Pons (tissue), 1 donor: ENCODE measurements at places on chromosomes 7 and 10.

- no peak for DNase-seq
These were observed 41.7 kb upstream of the DUSP5 start for GRCh38 chr10:110456046-110456445.

DNA sequence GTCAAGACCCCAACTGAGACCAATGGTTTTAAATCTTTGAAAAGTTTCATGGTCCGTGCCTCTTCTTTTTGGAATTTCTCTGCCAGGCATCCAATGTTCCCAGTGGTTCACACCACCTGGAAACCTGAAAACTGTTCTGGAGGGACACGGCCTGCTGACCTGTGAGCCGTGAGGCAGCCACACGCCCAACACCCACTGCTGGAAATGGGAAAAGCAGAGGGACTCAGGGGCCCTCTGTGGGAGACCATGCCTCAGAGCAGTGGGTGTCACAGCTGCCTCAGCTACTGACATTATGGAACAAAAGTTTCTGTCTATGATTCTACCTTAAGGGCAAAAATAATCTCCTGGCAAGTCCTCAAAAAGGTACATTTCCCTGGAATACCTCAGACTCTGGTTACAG lies 70.4 kb upstream of the VIPR2 start:
- DNase-seq: no peak

DNA sequence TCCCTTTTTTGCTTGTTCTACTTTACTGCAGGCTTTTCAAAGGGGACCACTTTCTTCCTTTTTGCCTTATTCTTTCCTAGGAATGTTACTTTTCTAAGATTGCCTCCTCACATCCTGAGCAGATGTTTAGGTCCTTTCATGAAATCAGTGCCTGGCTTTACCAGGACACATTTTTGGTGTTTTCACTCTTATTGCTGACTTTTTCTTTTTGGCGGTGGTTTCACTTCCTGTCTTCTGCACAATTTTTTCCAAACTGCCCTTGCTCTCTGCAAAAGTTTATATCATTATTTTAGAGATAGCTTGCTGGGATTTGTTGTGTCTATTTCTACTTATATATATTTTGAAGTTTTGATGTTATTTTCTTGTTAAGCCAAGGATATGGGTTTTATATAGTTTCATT lies 332.2 kb upstream of the MTPN start:
- DNase-seq: no peak

GRCh38 chr10:59960751-59961150 lies 54.4 kb upstream of the CCDC6 start:
- no peak for DNase-seq

DNA sequence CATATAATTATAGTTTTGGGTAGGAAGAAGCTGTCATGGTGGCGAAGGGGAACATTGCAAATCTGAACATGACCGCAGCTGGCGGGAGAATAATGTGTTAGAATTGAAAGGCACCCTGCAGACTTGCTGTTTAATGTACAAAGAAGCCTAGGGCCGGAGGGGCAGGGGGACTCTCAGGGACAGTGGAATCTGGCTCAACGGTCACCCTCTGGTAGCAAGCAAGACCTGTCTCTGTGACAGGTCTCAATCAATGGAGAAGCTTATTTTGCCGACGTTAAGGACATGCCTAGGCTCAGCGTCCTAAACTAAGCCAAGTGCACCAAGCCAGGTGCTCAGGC lies 177.3 kb downstream of the NSUN6 start:
- DNase-seq: no peak

- DNase-seq: peak; percentile 5
These were observed 36.6 kb downstream of the ABCB5 start for GRCh38 chr7:20651960-20652544.

GRCh38 chr7:2441430-2442058 lies 34.7 kb downstream of the GRIFIN start:
- no peak for DNase-seq
